ENCODE measurements at places on chromosomes 5 and 9.

DNA sequence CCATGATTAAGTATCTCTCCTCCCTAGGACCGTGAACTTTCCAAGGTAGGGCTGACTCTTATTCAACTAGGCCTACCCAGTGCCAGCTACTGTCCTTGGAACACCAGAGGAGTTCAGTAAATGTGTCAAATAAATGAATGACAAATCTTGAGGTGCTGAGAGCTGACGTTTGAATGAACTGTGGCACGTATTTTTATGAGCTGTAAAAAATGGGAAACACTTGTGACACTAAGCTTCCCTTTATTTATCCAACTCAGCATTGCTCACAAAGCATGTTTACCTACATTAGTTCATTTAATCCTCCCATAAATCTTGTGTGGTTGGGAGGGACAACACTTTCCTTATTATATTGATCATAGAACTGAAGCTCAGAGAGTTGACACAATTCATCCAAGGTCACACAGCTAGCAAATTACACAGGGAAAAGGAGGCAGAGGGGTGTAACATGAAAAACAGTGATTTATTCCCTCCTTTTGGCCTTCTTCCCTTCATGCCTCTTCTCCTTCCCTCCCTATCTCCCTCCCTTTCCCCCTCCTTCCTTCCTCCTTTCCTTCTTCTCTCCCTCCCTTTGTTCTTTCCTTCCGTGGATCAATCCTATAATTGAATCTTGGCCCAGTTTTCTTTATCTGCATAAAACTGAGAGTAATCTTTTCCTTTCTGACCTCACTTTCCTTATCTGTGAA is 412.6 kb downstream of the DMRT2 start:
- DNase-seq, result no peak

DNA sequence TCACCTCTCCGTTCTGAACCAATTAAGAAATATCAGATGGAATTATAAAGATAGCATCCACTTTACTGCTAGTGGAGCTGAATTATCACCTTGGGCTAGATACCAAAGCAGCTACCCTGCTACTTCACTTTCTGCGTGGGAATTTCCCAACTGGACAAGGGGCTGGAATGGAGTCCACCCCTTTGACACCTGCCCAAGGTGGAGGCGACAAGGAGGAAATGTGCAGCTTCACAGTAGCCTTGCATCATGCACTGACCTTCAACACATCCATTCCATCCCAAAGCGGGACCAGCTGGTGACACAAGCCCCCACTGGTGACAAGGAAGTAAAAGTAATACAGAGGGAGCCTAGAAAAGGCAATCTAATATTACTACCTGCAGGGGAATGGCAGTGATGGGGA is 30.7 kb downstream of the CTNND2 start:
- DNase-seq, result no peak

- DNase-seq, result no peak
Measured at GRCh38 chr9:116262448-116262847, 108.9 kb downstream of the PAPPA start.

DNA sequence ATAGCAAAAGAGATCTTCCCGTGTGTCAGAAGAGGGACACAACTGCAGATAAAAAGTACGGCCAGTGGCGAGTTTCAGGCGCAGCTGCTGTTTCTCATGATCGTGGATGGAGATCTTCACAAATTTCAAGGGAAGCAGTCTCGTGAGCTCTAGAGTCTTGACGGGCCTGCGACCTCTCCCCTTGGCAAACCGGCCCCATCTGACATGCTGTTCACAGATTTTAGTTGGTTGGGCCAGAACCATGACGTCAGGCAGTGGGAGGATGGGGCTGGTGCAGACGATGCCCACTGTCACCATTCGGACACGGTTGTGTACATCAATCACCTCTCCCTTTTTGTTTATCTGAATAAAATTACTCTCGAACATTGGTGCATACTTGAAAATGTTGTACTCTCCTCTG is 396 bp downstream of the GARIN3 start:
- no peak for DNase-seq

DNA sequence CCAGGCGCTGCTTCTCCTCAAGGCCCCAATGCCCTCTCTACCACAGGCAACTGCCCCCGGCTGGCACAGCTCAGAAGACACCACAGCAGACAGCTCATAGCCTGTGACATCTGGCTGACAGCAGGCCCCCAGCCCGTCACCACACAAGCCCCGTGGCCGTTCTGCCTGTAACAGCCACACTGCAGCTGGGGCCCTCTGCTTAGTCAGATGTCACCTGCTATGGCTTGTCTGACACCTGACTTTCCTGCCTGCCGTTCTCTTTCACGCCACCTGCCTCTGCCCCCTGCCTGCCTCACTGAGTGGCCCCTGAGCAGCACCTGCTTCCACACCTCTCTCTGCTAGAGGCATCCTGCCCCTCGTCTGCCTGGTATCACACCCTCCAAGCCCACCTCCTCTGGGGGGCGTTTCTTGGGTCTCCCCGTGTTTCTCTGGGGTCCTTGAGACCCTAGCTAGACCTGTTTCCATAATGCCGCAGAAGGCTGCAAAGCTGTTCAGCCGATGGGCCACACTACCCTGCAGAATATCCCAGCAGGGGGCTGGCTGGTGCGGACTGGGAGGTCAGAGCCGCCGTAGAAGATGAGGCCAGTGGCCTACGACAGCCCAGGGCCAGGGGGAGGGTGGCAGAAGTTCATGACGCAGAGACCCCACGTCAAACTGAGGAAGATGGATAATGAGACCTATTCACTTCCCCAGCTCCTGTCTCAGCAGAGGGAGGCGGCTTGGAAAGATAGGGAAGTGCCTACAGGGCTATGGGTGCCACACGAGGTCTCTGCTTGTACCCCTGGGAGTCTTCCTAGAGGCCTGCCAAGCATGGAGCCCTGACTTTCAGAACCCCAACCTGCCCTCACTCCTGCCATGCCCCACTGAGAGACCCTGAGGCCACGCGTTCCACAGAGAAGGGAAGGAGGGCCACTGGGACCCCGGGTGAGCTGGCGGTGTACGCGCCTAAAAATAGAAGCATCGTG is 95.1 kb downstream of the ZNF354C start:
- DNase-seq, result no peak

DNA sequence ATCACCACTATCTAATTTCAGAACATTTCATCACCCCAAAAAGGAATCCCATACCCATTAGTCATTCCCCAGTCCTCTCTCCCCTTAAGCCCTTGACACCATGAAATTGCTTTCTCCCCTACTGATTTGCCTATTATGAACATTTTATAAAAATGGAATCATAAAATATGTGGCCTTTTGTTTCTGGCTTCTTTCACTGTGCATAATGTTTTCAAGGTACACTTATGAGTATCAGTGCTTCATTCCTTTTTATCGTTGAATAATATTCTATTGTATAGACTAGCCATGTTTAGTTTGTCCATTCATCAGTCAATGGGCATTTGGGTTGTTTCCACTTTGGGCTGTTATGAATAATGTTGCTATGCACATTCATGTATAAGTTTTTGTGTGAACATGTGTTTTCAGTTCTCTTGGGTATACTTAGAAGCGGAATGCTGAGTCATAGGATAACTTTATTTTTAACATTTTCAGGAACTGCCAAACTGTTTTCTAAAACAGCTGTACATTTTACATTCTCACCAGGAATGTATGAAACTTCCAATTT is 40.4 kb upstream of the FGF1 start:
- peak; percentile 82 for DNase-seq

GRCh38 chr9:87198716-87199115 is 251.4 kb upstream of the GAS1 start:
- DNase-seq, result no peak

- DNase-seq, result no peak
Measured at GRCh38 chr5:176644878-176645670, 2.2 kb upstream of the TSPAN17 start.

- no peak for DNase-seq
Measured at GRCh38 chr9:76620996-76621395, 143.2 kb upstream of the PCA3 start.

GRCh38 chr9:131977109-131977838 is 102.4 kb downstream of the MED27 start:
- DNase-seq, result peak; percentile 12

Data from inflammatory macrophage treated with lipopolysaccharide for 4 hours (primary cell).